ENCODE measurements at places on chromosomes 3 and 15.

- peak; percentile 66 for DNase-seq
Measured at GRCh38 chr3:107117922-107118536, 259.2 kb upstream of the CCDC54 start.

GRCh38 chr15:42891569-42891968, 29.0 kb downstream of the TTBK2 start:
- no peak for DNase-seq

- no peak for DNase-seq
Measured at GRCh38 chr3:38167591-38167990, 2.3 kb downstream of the OXSR1 start.

DNA sequence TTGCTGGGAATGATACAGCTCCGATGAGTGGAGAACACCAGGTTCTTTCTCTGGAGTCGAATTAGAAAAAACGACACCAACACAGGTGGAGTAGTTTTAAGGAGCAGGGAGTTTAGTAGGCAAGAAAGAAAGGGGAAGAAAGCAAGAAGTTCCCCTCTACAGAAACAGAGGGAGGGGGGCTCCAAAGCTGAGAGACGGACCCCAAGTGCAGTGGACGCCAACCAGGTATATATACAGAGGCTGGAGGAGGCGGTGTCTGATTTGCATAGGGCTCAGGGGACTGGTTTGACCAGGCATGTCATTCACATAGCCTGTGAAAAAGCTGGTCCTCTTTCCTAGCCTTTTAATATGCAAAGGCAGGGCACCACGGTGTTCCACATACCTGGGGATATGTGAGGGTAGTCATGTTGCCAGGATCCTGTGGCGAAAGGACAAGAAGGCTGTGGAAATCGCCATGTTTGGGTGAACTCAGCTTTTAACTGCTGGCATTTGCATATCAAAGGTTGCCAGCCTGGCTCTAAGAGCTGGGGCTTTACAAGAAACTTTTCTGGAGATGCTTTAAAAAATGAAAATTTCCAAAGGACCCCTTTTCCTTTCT, 887.4 kb upstream of the EPHA6 start:
- no peak for DNase-seq

GRCh38 chr15:81293728-81294515, 30.0 kb downstream of the STARD5 start:
- DNase-seq, result peak; percentile 54

GRCh38 chr3:193714523-193715137, 121.6 kb downstream of the OPA1 start:
- no peak for DNase-seq

DNA sequence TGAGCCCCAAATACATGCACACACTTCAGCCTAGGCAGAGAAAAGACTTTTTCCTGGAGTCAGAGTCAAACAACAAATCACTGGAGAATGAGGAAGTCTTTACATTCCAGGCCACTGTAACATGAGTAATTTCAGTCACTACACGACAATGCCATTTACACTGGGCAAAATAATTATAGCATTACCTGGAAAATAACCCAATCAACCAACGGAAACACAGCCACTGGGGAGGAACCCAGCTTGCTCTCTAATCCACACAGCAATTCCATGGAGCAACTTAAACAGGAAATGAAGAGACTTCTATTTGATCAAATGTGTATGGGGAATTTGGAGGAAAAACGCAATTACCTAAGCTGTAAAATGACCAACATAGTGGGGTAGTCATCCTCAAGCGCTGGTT, 15.2 kb downstream of the FSTL1 start:
- no peak for DNase-seq

DNA sequence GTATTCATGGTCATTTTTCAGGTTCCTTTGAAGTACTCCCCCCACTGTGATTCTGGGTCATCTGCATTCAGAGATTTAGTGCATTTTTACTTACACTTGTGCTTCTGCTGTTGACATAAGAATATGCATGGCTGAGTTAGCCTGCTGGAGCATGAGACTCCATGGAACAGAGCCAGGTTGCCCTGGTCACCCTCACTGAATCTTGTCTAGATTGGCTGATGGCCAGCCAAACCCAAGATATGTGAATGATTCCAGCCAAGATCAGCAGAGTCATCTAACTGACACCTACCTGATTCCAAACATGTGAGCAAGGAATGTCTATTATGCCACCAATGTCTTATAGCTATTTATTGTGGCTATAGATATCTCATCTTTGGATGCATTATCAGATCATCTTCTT, 25.1 kb downstream of the DTWD1 start:
- peak; percentile 62 for DNase-seq

DNA sequence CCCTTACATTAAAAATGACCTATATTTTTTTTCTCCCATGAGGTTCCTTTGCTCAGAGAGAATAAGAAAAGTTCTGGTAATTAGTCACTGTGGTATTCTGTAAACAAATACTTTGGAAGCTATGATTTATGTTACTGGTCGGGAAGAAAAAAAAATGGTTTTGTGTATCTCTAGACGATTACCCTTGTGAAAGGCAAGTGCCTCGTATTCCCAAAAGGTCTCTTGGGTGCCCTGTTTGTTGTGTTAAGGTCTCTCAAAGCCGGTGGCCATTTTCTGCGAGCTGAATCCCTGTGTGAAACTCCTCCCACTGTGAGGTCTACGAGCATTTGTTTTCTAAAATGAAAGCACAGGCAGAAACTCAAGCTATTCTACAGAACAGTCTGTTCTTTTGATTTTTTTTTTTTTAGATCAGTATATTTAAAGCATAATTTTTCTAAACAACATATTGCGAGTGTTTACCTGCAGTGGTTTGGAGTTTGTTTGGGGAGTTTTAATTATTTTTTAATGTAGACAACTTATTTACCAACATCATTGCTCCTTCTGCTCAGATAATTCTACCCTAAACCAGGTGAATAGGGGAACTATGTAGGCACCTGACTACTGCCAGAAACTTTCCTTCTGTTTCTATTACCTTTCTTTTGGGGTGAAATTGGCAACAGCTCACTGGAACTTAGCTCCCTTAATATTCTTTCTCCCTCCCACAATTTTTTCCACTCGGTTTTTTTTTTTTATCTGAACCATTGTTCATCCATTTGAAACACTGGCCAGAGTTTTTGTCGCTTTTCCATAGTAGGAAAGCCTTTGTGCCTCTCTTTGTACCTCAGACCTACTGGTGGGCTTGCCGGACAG, 44.0 kb downstream of the ZBTB38 start:
- DNase-seq, result no peak

DNA sequence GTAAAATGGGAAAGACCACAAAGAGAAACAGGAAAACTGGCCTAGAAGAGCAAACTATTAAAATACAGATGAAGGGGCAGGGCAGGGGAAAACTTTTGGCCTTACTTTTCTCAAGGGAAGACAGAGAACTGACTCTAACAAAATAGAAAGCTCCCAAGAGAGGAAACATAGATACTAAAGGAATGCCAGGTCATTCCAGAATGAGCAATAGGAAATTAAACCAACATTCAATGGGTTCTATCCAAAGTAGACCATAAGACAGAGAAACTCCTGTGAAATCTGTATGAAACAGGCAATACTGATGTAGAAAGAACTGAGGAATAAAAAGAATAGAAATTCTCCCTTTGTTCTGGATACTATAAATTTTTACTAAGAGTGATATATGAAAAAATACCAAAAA, 491.8 kb downstream of the MECOM start:
- DNase-seq, result no peak

DNA sequence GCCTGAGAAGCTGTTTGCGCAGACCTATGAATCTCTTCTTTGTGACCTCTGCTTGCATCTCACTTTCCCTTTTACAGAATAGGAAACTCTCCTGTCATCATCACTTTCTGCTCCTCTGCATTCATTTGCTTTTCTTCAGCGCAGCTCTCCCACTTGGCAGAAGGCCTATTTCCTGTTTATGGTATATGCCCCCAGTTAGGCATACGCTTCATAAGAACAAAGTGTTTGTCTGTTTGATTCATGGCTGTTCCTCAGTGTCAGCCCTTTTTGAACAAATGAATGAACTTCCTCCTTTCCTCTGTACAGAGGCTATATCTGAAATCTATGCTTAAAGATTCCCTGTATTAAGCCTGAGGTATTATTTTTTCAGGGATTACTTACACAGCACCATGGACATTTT, 1216.9 kb upstream of the GBE1 start:
- no peak for DNase-seq

DNA sequence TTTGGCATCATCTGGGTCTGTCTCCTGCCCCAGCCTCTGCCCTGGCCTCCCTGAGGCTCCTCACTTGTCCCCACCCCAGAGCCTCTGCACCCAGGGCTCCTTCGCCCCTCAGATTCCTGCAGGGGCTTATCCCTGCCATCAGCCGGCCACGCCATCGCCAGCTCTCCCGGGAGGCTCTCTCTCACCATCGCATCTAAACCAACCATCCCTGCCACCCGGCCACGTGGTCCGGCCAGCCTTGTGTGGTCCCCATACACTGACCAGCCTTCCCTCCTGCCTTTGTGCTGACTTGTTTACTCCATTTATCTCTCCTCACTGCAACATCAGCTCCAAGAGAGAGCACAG, 134.3 kb upstream of the IQSEC1 start:
- DNase-seq, result no peak

- DNase-seq, result no peak
Measured at GRCh38 chr3:146881966-146882760, 277.0 kb upstream of the PLSCR5 start.

DNA sequence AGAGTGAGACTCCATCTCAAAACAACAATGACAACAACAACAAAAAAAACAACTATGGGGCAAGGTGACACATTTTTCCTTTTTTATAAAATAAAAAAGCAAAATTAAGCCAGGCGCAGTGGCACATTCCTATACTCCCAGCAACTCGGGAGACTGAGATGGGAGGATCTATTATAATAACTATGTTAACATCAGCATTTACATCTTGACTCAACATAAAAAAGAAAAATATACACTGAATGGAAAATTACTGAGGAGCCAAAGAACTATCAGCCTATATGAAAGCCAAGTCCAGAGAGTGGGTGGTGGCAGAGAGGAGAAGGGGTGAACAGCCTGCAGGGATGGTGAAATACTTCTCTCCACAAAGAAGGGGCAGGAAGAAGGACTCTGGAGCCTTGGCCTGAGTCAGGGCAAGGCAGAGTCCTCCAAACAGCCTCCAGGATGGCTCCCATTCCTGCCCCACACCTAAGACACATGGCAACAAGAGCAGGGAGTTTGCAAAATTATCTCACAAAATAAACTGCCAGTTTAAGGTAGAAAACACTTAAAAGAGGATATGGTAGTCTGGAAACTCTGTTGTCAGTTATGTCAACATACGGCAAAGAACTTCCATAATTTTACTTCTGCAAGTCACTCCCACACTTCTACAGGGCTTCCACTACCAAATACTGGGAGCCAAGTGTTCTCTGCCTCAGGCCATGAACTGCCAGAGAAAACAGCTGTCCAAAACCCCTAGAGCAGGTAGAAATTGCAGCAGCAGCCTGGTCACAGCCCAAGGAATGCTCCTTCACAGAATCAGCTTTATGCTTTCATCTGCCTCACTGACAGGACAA, 25.9 kb downstream of the HSPBAP1 start:
- no peak for DNase-seq

DNA sequence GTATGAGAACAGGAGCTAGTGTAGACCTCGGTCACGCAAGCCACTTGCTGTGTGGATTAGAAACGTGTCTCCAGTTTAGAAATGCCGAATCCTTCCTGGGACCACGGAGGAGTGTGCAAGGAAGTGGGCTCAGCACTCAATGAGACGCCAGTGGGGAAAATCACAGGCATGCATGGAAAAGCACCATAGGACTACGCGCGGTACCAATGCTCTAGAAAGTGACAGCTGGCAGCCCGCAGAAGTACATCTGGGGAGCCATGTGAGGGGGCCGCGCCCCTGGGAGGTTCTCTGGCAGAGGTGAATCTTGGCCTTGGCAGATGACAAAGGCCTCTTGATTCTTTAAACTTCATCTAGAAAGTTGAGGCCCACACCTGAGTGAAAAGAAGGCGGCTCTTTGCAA, 99.3 kb downstream of the LRRK1 start:
- DNase-seq, result peak; percentile 27

GRCh38 chr15:101103598-101103997, 148.2 kb downstream of the CHSY1 start:
- no peak for DNase-seq

- no peak for DNase-seq
Measured at GRCh38 chr15:51724673-51725072, 12.8 kb downstream of the LYSMD2 start.

DNA sequence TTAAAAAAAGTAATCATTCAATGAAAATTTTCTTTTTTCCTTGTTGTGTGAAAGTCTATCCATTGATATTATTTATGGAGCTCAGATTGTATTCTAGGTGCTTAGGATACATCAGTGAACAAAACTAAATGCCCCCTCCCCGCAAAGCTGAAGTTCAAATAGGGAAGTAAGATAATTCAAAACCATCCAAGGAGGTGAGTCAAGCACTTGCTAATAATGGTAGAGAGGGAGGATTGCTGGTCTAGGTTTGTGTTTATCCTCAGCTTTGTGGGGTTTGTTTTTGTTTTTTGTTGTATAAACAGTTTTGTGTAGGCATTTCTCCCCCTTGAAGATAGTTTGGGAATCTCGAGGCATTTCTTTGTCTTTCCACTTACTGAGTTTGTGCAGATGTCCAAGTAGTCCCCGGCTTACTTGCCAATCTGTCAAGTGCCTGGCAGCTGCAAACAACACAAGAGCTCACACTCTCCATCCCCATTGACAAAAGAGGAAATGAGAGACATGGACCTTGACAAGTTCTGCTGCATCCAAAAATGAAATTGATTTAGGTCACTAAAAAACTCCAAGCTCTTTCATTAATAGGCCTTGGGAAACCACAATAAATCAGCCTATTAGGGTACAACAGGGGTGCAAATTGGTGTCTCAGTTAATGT, 575.8 kb upstream of the TBL1XR1 start:
- DNase-seq, result no peak

DNA sequence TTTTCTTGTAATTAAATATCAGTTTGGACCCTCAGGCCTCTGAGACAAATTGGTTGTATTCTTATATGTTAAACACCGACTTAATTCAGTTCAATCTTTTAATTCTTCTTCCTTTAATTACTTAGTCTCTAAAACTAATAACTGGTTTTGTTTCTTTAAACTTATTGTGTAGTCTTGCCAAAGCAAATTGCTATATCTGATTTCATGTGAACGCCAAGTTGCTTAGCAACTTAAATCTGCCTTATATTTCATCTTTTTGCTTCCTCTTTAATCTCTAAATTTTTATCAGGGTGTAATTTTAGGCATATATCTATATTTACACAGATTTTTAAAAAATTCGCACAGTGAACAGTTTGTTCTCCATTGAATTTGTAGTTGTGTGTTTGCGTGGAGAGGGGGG, 82.2 kb downstream of the CADM2 start:
- no peak for DNase-seq

DNA sequence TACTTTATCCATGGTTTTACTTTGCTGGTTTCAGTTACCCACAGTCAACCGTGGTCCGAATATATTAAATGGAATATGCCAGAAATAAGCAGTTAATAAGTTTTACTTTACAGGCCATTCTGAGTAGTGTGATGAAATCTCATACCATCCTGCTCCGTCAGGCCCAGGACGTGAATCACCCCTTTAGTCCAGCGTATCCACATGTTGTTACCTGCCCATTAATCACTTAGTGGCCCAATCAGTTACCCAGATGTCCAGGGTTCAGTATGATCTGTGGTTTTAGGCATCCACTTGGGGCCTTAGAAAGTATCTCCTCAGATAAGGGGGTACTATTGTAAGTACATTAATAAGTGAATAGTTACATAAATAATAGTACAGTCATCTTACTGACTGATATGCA, 88.0 kb downstream of the TTBK2 start:
- DNase-seq, result no peak

Data from sciatic nerve (tissue), 2 donors.